Psoas muscle (tissue), 8 donors: ENCODE measurements at places on chromosomes 5 and 9. TPM values are rescaled to one million over a fixed set of nuclear protein-coding genes. Genes with fewer than 3 reads are reported as not detected.

The GRAMD2B gene
- 8.0 TPM for total RNA-seq

The LCN9 gene
- not detected for total RNA-seq

The CKMT2 gene
- 907 TPM for total RNA-seq

GRCh38 chr9:86990290-86990689, 43.0 kb upstream of the GAS1 start:
- no peak for DNase-seq

- DNase-seq = no peak
These were observed 80.0 kb upstream of the ASS1 start for GRCh38 chr9:130364619-130365322.

- DNase-seq = no peak
These were observed 100.9 kb upstream of the MAP1B start for GRCh38 chr5:72006361-72006760.
